ENCODE measurements at places on chromosomes 4 and X.

- no peak for DNase-seq
These were observed 359.0 kb upstream of the ATOH1 start for GRCh38 chr4:93469560-93469959.

DNA sequence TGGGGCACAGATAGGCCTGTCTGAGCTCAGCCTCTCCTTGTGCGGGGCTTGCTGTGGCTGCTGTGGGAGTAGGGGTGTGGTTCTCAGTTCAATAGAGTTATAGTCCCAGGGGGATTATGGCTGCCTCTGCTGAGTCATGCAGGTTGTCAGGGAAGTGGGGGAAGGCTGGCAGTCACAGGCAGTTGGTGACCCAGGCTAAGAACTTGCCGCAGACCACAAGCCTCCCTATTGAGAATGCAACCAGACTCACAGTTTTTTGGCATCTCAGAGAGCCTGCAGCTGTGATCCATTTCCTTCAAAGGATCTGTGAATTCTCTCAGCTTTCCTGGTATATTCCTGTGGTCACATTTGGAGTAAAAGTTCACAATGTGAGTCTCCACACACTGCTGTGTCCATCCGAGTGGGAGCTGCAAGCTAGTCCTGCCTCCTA lies 364.9 kb downstream of the ZNF674 start:
- no peak for DNase-seq

- DNase-seq, result no peak
These were observed 47.7 kb downstream of the TIGD2 start for GRCh38 chr4:89158884-89159503.

GRCh38 chr4:12926189-12927066 lies 557.7 kb downstream of the RAB28 start:
- no peak for DNase-seq

DNA sequence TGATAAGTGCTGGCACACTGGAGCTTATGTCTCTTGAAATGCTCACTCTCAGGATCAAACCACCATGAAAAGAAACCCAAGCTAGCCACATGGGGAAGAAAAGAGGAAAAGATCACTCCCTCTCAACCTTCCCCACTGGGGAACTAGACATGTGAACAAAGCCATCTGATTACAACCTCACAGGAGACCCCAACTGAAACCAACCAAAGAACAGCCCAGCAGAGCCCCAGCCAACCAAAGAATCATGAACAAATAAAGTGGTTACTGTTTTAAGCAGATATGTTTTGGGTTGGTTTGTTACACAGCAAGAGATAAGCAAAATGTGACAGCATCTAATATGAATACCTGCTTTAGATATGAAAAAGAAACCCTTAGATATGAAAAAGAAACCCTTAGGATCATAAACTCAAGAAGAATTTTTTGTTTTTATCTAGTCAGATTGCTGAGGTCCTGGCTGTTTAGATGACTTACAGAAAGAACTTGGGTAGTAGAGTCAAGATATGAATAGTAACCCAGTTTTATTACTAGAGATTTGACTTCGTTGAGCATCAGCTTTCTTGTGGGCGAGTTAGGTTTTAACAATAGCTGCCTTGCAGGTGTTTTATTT lies 23.7 kb upstream of the TLR7 start:
- DNase-seq, result no peak

DNA sequence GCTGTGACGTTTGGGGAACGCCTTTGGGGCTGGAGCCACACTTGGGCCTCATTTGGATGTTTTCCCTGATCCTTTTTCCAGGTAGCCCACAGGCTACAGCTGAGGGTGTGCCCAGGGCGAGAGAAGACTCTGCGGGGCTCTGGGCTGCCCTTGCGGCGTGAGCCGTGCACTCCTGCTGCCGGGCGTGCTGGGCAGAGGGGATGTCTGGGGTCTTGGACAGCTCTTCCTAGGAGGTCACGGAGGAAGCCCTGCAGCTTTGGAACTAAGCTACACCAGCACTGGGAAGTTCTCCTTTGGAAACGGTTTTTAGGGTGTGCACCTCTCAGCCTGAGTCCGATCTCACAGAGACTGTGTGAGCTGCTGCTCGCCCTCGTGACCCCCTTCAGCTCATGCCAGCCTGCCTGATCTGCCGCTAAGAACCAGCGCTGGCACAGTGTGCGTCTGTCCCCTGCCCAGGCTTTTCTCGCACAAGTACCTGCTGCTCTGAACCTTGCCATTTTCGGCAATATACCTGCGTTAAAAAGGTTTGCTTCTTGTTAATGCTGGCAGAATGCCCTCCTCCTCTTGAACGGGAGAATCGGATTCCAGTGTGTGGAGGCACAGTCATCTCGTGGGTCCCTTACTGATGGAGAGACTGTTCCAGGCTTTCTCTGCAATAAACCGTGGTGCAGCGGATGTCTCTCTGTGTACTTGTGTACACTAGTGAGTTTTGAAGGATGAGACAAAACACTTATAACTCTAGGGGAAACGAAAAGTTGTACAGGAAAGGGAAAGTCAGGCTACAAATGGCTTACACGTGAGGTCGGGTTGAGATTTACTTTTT lies 14.3 kb downstream of the MSANTD1 start:
- no peak for DNase-seq

- no peak for DNase-seq
These were observed 133.4 kb upstream of the NAP1L5 start for GRCh38 chr4:88831031-88831430.

DNA sequence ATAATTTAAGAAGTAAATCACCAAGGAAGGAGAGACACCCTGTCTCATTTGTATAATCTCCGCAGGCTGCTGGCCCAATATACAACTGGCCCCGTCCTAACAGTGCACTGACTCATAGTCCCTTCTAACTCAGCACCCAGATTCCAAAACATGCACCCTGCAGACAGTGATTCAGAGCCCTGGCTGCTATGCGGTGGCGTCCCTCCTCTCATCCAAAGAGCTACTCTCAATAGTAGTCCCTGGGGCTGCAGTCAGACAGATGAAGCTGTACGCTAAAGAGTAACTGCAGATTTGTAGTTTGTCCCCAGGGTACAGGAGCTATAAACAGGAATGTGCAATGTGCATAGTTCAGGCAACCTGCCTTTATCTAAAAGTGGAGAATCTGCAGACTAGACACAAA lies 23.0 kb downstream of the GABRA3 start:
- no peak for DNase-seq
